Vagina (tissue), 2 donors: ENCODE measurements at places on chromosomes 1 and 21. TPM values are rescaled to one million over a fixed set of nuclear protein-coding genes. Genes with fewer than 3 reads are reported as not detected.

- H3K27ac ChIP-seq: no peak overlapping the region
- H3K4me3 ChIP-seq: no peak overlapping the region
- no peaks in the 10 kb centered on the region for H3K4me1 ChIP-seq
- H3K27me3 ChIP-seq: no peaks in the 10 kb centered on the region
- peaks cover 39% of the 10 kb centered on the region for H3K36me3 ChIP-seq
These were observed 34.6 kb downstream of the TRAF5 start for GRCh38 chr1:211361202-211361601.

GRCh38 chr1:156283521-156283920 lies 604 bp upstream of the TMEM79 start:
- H3K27me3 ChIP-seq: no peaks in the 10 kb centered on the region
- peak overlapping the region; percentile 94 for H3K27ac ChIP-seq
- peaks cover 52% of the 10 kb centered on the region for H3K4me1 ChIP-seq
- no peak for DNase-seq

DNA sequence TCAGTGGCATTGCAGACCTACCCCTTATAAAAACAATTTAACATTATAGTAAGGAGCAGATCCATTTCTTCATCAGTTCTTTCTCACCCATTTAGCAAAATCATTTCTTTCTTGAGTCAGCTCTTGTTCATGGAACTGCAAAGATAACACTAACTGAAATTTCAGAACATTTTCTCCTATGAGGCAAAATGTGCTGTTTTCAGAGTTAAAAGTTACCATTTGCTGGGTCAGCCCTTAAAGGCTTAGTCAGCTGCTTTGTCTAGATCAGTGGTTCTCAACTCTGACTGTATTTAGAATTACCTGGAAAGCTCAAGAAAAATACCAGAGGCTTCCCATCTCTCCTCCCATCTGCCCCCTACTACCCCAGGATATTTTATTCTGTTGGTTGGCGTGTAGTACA lies 12.2 kb downstream of the METTL13 start:
- no peak overlapping the region for H3K4me3 ChIP-seq
- H3K36me3 ChIP-seq: no peaks in the 10 kb centered on the region
- H3K27me3 ChIP-seq: no peaks in the 10 kb centered on the region

GRCh38 chr1:45493116-45493697 lies 2.2 kb upstream of the TESK2 start:
- no peak for DNase-seq
- H3K27ac ChIP-seq: no peak overlapping the region
- H3K4me3 ChIP-seq: no peak overlapping the region

DNA sequence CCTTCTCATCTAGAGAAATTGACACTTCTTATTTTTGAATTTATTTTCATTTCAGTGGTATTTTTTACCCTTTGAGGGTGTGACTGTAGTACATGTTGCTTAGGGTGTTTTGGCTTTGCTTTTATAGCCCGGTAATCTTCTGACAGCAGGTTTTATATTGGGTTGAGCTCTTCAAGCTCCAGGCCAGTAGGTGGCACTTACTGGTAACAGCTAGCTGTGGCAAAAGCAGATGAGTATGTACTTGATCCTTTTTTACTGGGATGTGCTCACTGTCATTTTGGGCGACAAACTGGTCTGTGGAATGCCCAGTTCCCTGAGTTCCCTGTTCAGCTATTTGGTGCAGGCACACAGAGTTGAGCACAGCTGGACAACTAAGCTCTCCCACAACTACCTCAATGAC lies 916.2 kb upstream of the B3GALT2 start:
- H3K27me3 ChIP-seq: no peaks in the 10 kb centered on the region
- no peak overlapping the region for H3K4me3 ChIP-seq
- no peaks in the 10 kb centered on the region for H3K36me3 ChIP-seq

GRCh38 chr1:186983327-186983726 lies 154.6 kb downstream of the PLA2G4A start:
- no peaks in the 10 kb centered on the region for H3K27me3 ChIP-seq
- no peaks in the 10 kb centered on the region for H3K4me1 ChIP-seq
- H3K27ac ChIP-seq: peak overlapping the region; percentile 15
- DNase-seq: no peak
- no peak overlapping the region for H3K4me3 ChIP-seq

- no peaks in the 10 kb centered on the region for H3K27me3 ChIP-seq
- DNase-seq: peak; percentile 16
- no peaks in the 10 kb centered on the region for H3K36me3 ChIP-seq
- no peak overlapping the region for H3K27ac ChIP-seq
- no peak overlapping the region for H3K4me3 ChIP-seq
- no peaks in the 10 kb centered on the region for H3K4me1 ChIP-seq
These were observed 157.3 kb downstream of the GRIK3 start for GRCh38 chr1:36876990-36877389.

GRCh38 chr1:31730336-31731048 lies 26.7 kb upstream of the COL16A1 start:
- no peaks in the 10 kb centered on the region for H3K4me1 ChIP-seq
- no peaks in the 10 kb centered on the region for H3K36me3 ChIP-seq
- DNase-seq: no peak
- H3K27ac ChIP-seq: no peak overlapping the region

DNA sequence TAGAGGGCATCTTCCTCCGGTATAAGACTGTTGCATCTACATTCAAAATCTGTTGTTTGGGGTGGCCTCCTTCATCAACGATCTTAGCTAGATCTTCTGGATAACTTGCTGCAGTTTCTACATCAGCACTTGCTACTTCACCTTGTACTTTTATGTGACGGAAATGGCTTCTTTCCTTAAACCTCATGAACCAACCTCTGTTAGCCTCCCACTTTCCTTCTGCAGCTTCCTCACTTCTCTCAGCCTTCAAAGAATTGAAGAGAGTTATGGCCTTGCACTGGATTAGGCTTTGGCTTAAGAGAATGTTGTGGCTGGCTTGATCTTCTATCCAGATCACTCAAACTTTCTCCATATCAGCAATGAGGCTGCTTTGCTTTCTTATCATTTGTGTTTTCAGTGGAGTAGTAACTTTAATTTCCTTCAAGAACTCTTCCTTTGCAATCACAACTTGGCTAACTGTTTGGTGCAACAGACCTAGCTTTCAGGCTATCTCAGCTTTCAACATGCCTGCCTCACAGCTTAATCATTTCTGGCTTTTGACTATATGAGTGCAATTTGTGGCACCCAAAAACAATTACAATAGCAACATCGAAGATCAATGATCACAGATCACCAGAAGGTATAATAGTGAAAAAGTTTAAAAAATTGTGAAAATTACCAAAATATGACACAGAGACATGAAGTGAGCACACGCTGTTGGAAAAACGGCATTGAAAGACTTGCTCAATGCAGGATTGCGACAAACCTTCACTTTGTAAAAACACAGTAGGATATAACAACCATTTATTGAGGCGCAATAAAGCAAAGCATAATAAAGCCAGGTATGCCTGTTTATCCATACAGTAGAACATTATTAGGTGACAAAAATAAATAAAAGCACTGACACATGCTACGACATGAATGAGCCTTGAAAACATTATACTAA lies 56.7 kb upstream of the GFI1 start:
- no peak for DNase-seq
- no peaks in the 10 kb centered on the region for H3K36me3 ChIP-seq
- no peaks in the 10 kb centered on the region for H3K27me3 ChIP-seq
- no peaks in the 10 kb centered on the region for H3K4me1 ChIP-seq
- H3K4me3 ChIP-seq: no peak overlapping the region
- no peak overlapping the region for H3K27ac ChIP-seq

GRCh38 chr1:224631462-224632115 lies 15.5 kb downstream of the CNIH3 start:
- DNase-seq: no peak
- H3K27ac ChIP-seq: peak overlapping the region; percentile 57
- no peaks in the 10 kb centered on the region for H3K27me3 ChIP-seq

DNA sequence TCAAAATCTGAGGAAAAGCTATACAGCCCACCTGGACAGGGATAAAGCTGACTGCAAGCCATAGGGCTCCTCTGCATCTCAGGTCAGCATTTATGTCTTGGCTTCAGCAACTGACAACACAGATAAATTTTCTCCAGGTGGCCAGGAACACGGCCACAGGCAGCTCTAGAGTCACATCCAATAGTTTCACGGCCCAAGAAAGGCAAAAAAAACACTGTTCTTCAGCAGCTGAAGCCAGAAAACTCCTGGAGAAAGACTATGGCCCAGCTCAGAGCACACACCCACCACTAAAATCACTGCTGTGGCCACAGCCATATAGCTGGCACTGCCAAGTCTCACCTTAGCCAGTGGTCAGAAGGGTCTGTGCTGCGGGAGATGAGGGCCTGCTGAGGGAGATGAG lies 77.8 kb downstream of the HSF2BP start:
- no peaks in the 10 kb centered on the region for H3K27me3 ChIP-seq
- no peak overlapping the region for H3K4me3 ChIP-seq
- H3K4me1 ChIP-seq: peaks cover 15% of the 10 kb centered on the region
- no peaks in the 10 kb centered on the region for H3K36me3 ChIP-seq
- H3K27ac ChIP-seq: no peak overlapping the region
- no peak for DNase-seq

GRCh38 chr1:23905461-23906025 lies 7.6 kb downstream of the CNR2 start:
- peaks cover 5% of the 10 kb centered on the region for H3K4me1 ChIP-seq
- H3K27me3 ChIP-seq: no peaks in the 10 kb centered on the region
- no peak overlapping the region for H3K4me3 ChIP-seq

DNA sequence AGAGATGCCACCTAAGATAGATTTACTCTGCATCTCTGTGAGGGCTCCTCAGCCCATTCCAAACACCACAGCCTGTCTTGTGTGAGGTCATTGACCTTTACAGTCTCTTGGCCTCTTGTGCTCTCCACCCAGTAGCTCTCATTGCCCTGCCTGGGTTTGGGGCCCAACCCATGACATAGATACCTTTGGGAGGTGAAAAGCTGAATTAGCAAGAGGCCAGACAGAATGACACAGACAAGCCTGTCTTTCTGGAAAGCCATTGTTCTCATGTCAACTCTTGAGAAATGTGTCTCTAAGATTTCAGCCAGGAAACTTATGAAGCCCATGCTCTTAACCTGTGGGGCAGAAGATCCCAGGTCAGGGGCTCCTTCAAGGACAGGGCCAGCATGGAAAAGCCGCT lies 18.4 kb upstream of the F3 start:
- H3K4me1 ChIP-seq: peaks cover 4% of the 10 kb centered on the region
- no peak overlapping the region for H3K27ac ChIP-seq
- no peak overlapping the region for H3K4me3 ChIP-seq
- H3K27me3 ChIP-seq: no peaks in the 10 kb centered on the region
- no peaks in the 10 kb centered on the region for H3K36me3 ChIP-seq

DNA sequence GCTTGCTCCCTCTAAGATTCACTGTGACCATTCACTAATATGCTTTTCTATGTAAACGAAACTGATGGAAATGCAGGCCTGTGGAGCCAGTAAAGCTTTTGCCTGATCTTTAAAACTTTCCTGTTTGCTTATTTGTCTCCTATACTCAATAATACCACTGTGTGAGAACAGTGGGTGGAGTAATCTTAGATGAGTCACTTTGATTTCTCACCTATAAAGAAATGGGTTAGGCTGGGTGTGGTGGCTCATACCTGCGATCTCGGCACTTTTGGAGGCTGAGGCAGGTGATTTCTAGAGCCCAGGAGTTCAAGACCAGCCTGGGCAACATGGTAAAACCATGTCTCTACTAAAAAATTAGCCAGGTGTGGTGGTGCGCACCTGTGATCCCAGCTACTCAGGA lies 70.8 kb downstream of the RWDD3 start:
- no peaks in the 10 kb centered on the region for H3K4me1 ChIP-seq
- no peaks in the 10 kb centered on the region for H3K27me3 ChIP-seq
- H3K4me3 ChIP-seq: no peak overlapping the region
- no peak for DNase-seq
- no peaks in the 10 kb centered on the region for H3K36me3 ChIP-seq
- H3K27ac ChIP-seq: no peak overlapping the region

GRCh38 chr1:33005117-33005837 lies 31.4 kb downstream of the AK2 start:
- peak overlapping the region; percentile 64 for H3K27ac ChIP-seq
- H3K4me1 ChIP-seq: peaks cover 41% of the 10 kb centered on the region
- peaks cover 7% of the 10 kb centered on the region for H3K36me3 ChIP-seq
- no peaks in the 10 kb centered on the region for H3K27me3 ChIP-seq
- no peak for DNase-seq
- H3K4me3 ChIP-seq: no peak overlapping the region

GRCh38 chr1:192904438-192904895 lies 95.6 kb downstream of the RGS2 start:
- H3K27ac ChIP-seq: no peak overlapping the region
- no peaks in the 10 kb centered on the region for H3K36me3 ChIP-seq
- H3K4me1 ChIP-seq: no peaks in the 10 kb centered on the region

DNA sequence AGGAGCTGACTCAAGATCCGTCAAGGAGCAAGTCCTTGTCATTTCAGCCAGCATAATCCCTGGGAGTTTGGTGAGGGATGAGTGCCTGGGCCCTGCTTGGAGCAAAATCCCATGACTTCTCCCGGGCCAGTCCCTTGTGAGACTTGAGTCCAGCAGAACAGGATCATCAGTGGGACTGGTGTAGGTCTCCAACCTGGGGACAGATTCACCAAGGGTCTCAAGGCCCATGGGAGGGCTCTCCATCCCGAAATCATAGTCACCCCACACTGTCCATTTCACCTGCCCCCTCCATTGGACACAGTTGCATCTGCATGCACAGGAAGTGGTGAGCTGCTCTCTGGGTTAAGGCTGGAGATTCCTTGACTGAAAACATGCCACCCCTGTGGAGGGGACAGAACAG lies 178.2 kb downstream of the FOXD2 start:
- no peaks in the 10 kb centered on the region for H3K27me3 ChIP-seq
- H3K4me1 ChIP-seq: no peaks in the 10 kb centered on the region
- DNase-seq: peak; percentile 49
- no peaks in the 10 kb centered on the region for H3K36me3 ChIP-seq
- no peak overlapping the region for H3K27ac ChIP-seq
- no peak overlapping the region for H3K4me3 ChIP-seq

GRCh38 chr1:206821493-206821892 lies 43.9 kb upstream of the IL20 start:
- no peak for DNase-seq
- no peaks in the 10 kb centered on the region for H3K36me3 ChIP-seq
- H3K4me1 ChIP-seq: no peaks in the 10 kb centered on the region

GRCh38 chr21:15445327-15445726 lies 284.5 kb upstream of the USP25 start:
- H3K36me3 ChIP-seq: no peaks in the 10 kb centered on the region
- no peak for DNase-seq
- peaks cover 30% of the 10 kb centered on the region for H3K4me1 ChIP-seq
- H3K27ac ChIP-seq: no peak overlapping the region

DNA sequence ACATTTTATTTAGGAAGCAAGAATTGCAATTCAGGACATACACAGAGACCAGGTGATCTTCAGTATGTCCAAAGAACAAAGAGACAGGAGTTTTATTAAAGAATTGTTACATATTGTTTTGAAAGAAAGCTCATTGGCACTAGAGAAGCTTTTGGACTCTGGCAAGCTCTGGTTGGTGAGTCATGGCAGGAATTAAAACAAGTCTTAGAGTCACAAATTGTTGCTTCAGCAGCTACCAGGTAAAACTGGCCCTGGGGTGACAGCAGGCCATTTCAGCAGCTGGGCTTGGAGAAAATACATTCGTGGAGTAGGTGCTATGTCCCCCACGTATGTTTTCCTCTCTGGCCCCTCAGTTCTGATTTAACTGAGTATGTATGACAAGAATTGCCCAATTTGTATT lies 58.8 kb downstream of the MAP3K21 start:
- H3K27me3 ChIP-seq: no peaks in the 10 kb centered on the region
- H3K4me3 ChIP-seq: no peak overlapping the region
- H3K27ac ChIP-seq: no peak overlapping the region
- H3K36me3 ChIP-seq: no peaks in the 10 kb centered on the region
- H3K4me1 ChIP-seq: no peaks in the 10 kb centered on the region
- no peak for DNase-seq

CELA2A gene
- total RNA-seq: not detected

PTPRC gene
- total RNA-seq: 33.4 TPM

SYT6 gene
- not detected for total RNA-seq

RGSL1 gene
- total RNA-seq: not detected

OR6K3 gene
- not detected for total RNA-seq

CDCA8 gene
- 2.2 TPM for total RNA-seq

CYYR1 gene
- 12.3 TPM for total RNA-seq
